Effector memory CD8-positive, alpha-beta T cell (primary cell): ENCODE measurements at places on chromosomes 3 and 15.
A peak's percentile ranks its signal among the peaks of the same experiment; 100 is the strongest.

DNA sequence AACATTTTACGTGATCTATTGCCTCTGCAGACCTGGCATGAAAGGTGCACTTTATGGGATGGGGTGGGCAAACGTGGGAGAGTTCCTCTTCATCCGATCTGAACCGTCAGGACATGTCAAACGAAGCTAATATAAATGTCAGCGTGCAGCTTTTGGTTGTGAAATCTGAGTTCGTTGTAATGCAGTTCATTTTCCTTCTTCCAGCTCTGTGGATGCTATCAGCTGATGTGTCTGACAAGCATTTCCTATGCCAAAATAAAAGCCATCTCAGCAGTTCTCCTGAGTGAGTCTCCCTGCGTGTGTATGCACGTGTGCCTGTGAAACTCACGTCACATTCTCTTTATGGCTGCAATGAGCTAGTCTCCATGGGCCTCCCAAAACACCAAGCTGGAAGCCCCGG, 512.3 kb downstream of the MCTP2 start:
- DNase-seq = no peak

- DNase-seq = no peak
Observed at GRCh38 chr3:64837126-64837738, 149.4 kb upstream of the ADAMTS9 start.

DNA sequence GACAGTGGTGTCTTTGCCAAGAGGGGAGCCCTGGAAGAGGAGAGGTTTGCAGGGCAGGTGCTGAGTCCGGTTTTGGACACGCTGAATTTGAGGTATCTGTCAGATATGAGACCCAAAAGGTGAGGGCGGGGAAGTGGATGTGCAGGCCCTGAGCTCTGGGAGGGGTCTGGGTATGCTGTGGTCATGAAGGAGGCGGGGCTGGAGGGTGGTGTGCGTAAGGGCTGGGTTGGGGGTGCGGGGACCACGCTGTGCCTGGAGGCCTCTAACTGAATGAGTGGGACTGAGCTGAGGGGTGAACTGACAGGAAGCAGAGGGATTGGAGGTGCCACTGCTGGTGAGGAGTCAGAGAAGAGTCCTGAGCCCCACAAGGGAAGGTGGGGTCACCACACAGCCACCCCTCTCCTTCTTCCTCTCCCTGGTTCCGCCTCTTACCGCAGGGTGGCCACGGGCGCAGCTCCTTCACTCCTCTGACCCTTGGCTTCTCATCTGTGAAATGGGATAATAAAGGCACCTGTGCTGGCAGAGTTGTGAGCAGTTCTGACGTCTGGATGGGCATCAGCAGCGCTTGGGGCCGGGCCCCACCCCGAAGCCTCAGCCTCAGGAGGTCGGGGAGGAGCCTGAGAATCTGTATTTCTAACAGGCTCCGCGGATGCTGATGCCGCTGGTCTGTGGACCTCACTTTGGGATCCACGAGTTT, 28.8 kb downstream of the PSTPIP1 start:
- DNase-seq = no peak

DNA sequence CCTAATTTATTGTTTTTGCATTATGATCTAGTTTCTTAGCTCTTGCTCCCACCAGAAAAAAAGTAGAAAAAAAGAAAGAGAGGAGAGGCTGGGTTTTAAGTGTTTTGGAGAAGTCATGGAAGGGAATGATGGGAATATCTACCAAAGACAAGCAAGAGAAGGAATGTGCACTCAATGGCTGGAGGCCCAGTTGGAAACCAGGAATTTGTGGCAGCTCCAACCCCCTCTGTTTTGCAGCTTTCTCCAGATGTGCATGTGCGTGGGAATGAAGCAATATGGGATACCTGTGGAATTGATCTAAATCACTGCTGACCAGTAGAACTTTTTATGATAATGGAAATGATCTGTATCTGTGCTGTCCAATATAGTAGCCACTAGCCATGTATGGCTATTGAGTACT, 27.1 kb downstream of the EIF2AK4 start:
- DNase-seq = no peak

DNA sequence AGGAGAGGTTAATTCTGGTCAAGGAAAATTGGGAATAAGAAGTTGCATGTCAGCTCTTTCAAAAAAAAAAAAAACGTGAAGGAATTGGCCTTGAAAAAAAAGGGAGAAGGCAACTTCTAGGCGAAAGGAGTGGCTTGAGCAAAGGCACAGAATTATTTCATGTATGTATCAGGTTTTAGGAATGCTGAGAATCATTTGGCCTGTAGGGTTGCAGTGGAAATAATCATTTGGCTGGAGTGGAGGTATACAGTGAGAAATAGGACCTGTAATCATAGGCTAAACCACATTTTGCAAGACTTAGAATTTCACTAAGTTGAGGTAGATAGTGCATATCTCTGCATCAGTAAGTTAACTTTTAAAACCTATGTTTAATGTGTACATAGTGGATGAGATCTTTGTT, 54.9 kb downstream of the EPHA6 start:
- no peak for DNase-seq

DNA sequence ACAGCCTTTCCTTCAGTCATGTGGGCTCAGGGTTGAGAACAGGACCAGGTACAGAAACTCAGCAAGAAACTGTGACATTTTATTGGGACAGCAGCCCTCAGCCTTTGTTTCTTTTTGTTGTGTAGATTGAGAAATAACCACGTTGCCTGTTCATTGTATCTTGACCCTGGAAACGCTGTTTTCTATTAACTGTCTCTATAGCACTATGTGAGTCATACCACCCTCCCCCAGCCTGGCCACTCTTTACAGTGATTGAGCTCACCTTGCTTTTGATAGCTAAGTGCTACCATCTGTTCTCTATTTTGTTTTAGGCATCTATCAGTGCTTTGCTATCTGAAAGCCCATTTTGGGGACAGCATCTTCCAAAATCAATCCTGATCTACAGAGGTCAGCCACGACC, 127.9 kb downstream of the CD47 start:
- no peak for DNase-seq

DNA sequence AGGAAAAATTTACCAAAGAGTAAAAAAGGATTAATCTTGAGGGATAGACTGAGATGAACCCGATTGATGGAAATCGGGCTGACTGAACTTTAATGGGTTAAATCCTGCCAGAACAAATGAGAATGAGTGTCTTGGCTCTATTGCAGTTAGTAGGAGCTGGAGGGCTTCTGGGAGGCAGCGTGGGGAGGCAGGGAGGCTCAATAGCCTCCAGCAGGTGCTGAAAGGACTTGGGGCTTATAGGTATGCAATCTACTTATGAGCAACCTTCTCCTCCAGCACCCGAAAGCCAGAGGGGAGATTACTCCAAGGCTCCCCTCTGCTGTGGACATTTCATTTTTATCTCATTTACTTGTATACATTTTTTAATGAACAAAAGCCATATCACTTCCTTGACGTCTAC, 1.0 kb upstream of the CRYBG3 start:
- no peak for DNase-seq

GRCh38 chr3:173140986-173141385, at the start of gene SPATA16:
Gene SPATA16 (minus strand): TSS chr3:173141235. CDS start chr3:173117731, 23,504 bp downstream.
- no peak for DNase-seq

GRCh38 chr3:38603731-38604131, 45.8 kb downstream of the SCN5A start:
- DNase-seq = no peak

DNA sequence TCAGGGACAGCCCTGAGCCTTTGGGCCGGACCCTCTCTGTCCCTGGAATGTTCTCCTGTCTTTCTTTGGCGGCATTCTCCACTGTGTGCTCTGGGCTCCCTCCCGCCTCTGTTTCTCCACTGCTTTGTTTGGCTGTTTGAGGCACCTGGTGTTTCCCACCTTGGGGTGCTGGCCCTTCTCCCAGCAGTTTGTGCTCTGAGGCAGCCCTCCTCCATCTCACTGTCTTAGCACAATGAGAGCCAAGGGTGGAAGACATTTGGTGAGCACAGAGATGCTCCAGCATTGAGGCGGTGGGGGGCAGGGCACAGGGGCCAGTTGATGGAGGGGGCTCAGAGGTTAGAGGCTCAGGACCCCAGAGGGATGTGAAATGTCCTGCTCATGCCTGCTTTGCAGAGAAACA, 54.3 kb downstream of the RASGRF1 start:
- no peak for DNase-seq

DNA sequence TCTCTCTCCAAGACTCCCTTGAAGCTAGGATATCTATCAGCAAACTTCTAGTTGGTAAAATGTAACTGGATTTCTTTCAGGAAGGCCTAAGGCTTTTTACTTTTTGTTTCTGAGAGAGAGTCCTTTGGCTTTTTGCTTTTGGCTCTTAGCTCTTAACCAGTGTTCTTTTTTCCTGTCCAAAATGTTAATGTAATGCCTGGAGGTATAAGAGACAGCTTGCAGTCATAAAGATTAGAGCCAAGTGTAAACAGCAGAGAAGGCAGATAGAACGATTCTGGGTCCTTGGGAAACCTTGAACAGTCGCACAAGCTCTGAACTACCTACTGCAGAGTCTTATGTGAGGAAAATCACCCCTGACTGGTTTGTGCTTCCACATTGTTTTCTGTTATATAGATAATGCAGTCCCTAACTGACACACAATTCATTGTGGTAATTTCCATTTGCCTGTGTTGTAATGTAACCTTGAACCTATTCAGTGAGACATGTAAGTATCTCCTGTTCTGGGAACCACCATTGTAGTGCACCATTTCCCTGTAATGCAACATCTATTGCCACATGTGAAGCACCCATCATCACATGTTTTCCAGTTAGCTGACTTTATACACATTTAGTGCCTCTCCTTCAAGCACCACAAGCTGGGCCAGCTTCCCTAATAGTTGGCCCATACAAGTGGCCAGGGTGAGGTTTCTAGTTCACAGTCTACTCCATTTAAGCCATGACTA, 1311.9 kb downstream of the ROBO1 start:
- no peak for DNase-seq

DNA sequence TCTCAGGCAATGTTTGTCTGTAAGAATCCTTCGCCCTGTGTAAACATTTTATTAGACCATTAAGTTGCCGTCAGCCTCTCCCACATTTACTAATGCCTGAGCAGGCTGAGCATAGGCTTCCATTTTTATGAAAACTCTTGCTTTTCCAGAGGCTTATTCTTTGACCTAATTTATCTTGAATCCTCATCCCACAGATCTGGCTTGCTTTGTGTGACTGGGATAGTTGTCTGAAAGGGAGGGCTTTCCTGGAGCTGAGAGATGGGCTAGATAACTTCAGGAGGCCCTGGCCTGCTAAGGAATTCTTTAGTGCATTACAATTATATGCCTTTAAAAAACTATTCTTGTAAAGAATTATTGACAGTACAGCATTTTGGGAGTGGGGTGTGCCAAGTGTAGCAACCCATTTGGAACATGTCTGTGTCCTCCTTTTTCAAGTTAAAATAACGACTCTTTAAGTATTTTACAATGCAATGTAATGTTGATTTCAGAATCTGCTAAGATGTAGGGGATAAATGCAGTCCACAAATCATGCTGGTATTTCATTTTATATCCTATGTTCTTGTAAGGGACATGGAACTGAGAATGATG, 52.4 kb downstream of the EEFSEC start:
- no peak for DNase-seq

- no peak for DNase-seq
Observed at GRCh38 chr3:188881954-188882641, 289.7 kb upstream of the TPRG1 start.

GRCh38 chr3:50154476-50154839, 666 bp upstream of the SEMA3F start:
- DNase-seq = no peak

DNA sequence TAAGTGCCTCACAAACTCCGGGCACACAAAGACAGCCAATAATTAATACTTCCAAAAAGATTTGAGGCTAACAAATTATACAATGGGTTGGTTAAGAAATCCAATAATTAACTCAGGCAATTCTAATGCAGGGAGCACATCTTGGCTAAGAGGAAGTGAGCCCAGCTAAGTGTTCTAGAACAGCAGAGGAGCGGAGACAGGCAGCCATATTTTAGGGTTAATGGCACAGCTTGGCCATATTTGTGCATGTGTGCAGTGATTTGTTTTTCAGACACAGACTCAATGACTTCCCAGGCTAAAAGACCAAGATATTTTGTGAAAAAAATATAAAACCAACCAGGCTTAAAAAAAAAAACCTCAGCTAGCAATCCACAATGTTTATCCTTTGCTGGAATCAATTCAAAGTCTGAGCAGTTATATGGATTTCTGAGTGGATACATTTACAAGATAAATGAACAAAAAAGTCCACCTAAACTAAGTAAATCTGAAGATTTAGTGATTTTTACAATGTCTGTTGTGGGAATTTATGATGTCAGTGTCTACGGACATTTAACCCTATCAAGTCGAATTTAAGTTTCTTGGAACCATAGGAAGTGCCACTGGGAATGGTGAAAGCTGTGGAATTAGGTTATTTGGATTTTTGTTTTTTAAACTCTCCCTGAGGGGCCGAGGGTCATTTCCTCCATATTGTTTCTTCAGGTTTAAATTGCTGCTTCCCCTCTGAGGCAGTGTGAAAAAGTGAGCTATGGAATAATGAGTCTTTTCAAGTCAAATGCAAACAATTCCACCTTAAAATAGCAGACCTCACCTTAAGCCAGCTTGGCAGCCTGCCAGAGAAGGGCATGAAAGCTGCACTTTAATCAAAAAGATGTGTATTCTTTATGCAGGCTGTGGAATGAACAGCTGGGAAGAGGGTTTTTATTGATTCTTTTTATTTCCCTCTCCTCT, 413.7 kb upstream of the TBL1XR1 start:
- DNase-seq = no peak

DNA sequence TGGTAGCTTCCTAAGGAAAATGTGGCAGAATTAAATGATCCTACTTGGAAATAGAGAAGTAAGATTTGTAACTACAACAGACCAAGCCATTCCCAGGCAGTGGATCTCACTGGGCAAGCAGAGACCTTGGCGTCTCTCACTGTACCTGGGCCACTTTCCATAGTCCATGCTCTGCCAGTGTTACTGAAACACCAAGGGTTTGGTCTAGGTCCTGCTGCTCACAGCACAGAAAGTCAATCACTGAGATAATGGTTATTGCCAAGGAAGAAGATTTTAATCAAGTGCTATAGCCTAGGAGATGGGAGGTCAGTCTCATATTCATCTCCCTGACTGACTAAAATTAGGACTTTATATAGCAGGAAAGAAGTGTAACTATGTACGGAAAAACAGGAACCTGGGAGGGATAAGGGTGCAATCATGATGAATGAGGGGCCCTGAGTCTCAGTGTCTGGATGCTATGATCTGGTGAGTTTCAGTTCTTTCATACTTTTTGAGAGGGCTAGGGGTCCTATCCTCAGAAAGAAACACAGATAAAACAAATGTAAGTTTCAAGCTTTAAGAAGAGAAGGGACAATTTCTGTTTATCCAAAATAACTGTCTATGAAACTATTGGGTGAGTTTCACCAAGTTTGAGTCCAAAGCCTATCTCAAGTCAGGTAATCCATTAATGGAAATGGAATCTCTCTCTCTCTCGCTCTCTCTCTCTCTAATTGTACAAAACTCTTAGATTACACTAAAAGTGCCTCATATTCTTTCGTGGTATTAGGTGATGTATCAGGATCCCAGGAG, 20.6 kb downstream of the GPR15 start:
- DNase-seq = no peak

- DNase-seq = no peak
Observed at GRCh38 chr15:72751751-72752455, 31.7 kb downstream of the ADPGK start.

GRCh38 chr3:142586803-142587406, 8.4 kb upstream of the ATR start:
- peak; percentile 28 for DNase-seq
